Cortex of kidney (tissue), 1 donor: ENCODE measurements at places on chromosomes 7 and 10.

GRCh38 chr10:49407151-49407550 lies 11.3 kb upstream of the DRGX start:
- DNase-seq, result no peak

DNA sequence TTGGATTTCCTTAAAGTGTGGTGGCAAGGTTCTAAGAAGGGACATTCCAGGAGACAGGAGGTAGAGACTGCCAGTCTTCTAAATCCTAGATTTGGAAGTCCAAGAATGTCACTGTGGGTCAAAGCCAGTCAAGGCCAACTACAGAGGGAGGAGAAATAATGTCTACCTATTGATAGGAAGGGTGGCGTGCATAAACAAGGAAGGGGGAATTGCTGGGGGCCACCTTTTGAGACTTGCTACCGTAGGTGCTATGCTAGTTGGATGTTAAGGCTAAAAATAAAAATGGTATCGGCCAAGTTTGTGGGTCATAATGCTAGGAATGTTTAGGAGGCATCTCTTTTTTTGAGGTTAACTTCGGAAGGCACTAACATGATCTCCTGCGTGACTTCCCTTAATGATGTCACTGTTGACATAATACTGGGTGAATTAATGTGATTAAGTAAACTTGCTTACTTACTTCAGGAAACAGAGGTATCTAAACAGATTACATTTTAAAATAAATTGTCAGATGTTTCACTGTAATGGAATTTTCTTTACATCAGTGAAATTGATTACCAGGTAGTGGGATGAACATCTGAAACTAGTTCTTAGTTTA lies 4.8 kb downstream of the BTRC start:
- no peak for DNase-seq

GRCh38 chr7:21624320-21624719 lies 81.5 kb downstream of the DNAH11 start:
- DNase-seq, result no peak

GRCh38 chr10:1515780-1516491 lies 221.4 kb downstream of the ADARB2 start:
- DNase-seq, result no peak

GRCh38 chr10:24307696-24308485 lies 99.0 kb downstream of the KIAA1217 start:
- DNase-seq, result no peak

DNA sequence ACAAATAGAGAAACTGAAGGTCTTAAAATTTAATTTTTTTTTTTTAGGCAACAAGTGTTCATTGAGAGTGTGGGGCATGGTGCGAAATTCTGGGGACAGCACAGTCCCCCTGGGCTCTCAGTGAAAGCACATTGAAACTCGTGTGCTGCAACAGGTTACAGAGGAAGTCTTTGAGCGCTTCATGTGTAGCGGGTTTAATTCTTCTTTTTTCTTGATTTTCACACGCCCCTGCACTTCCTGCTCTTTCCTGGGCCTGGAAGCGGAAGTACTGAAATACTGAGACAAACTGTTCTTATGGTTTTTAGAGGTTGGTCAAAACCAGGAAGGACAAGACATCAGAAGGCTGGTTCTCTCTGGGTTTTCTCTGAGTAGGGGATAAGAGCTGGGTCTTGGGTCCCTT lies 203.5 kb downstream of the PTEN start:
- no peak for DNase-seq

GRCh38 chr7:195010-195829 lies 2.8 kb downstream of the FAM20C start:
- no peak for DNase-seq

DNA sequence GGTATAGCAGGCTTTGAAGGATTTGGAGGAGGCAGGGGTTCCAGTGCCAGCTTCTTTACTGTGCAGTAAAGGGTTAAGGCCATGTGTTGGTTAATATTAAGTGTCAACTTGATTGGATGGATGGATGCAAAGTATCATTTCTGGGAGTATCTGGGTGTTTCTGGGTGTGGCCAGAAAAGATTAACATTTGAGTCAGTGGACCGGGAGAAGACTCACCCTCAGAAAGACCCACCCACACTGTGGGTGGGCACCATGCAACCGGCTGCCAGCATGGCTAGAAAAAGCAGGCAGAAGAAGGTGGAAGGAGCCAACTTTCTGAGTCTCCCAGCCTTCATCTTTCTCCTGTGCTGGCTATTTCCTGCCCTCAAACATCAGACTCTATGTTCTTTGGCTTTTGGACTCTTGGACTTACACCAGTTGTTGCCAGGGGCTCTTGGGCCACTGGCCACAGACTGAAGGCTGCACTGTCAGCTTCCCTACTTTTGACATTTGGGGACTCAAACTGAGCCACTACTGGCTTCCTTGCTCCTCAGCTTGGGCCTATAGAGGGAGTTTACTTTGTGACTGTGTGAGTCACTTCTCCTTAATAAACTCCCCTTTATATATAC lies 6.8 kb upstream of the TRUB1 start:
- DNase-seq, result no peak

- no peak for DNase-seq
Measured at GRCh38 chr7:157432541-157432956, 95.7 kb downstream of the DNAJB6 start.

GRCh38 chr7:22655781-22656180 lies 71.2 kb upstream of the IL6 start:
- no peak for DNase-seq

- no peak for DNase-seq
Measured at GRCh38 chr10:43691485-43691884, 42.8 kb upstream of the ZNF32 start.

DNA sequence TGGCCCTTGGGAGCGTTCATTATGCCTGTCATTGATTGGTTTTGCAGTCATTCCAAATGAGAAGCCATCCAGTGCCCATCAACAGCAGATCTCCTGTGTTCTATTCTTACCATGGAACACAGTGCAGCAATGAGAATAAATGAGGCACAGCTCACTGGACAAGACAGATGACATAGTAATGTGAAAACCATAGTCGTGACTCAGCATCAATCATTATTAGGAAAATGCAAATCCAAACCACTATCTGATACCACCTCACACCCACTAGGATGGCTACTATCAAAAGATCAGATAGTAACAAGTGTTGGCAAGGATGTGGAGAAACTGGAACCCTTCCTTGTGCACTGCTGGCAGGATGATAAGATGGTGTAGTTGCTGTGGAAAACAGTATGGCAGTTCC lies 144.7 kb downstream of the ARHGAP22 start:
- DNase-seq, result no peak

DNA sequence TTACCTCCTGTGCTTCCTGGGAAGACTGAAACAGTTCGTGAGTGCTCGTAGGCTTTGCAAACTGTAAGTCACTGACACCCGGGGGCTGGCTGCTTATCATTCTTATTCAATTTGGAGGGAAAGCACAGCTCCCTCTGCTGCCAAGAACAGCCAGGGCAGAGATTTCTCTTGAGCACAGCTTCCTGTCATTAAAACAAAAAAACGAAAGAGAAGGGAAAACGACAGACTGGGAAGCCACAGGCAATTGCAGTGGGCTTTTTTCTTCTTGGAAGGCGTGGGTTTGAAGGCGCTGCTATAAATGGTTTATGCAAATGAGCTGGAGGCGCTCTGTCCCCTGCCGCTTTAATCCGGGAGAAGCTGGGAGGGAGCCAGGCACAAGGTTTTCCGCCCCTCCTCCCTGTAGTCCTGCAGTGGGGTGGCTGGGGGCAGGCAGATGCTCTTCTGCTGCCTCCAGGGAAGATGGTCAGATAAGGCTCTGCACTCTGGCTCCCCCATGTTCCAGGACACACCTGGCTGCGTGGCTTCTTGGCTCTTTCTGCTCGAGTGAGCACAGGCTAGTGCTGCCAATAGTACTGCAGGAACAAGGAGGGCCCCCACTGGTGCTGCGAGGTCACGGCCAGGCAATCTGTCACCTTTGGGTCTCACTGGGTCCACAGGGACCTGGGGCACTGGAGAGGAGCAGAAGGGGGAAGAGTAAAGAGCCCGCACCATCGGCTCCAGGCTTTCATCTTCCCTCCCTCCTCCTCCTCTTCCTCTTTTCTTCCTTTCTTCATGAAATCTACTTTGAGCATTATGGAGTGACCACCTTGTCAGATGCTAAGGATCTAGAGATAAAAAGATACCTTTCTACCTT lies 49.5 kb downstream of the NEURL1 start:
- no peak for DNase-seq

GRCh38 chr10:132964231-132964630 lies 21.9 kb upstream of the CFAP46 start:
- no peak for DNase-seq

- DNase-seq, result no peak
Measured at GRCh38 chr10:17386616-17387075, 67.7 kb downstream of the ST8SIA6 start.

GRCh38 chr7:30433506-30433905 lies 45.1 kb downstream of the NOD1 start:
- no peak for DNase-seq

DNA sequence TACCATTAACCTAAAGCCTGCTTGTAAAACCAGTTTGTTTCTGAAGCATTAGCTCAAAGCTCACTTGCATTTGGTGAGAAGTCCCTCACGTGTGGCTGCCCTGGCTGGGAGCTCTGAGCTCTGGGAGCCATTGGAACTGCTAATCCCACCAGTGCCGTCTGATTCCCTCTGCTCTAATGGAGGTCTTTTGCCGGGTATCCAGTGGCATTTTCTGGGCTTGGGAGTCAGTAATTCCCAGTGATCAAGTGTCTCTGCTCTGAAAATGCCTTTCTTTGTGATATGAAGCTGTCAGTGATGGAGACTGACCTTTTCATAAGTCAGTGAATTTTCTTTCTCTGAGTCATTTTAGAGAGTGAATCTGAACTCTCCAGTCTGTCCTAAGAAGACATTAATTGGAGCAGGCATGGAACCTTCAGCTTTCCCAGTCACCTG lies 36.9 kb upstream of the FAM20C start:
- no peak for DNase-seq

DNA sequence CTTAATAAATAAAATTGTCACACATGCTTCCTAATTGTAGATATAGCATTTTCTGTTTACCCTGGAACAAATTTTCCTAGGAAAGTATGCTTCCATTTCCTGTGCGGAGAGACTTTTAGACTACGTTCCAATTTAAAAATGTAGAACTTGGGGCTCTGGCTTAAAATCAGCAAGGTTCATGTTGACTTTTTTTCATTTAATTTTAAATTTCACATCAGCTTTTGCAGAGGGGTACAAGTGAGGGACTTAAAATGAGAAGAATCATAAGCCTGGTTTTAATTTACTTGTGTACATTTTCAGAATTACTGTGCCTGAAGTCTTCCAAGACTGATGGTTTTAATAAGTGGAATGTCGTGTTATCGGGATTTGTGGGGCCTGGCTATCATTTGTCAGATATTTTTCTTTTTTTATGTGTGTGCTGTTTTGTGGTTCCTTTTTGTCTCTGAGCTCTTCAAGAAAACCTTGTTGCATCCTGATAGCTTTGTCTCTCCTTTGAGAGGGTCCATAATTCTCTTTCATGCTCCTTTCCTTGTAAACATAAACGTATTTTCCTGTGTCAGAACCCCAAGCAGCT lies 8.8 kb upstream of the ATRNL1 start:
- DNase-seq, result no peak

- DNase-seq, result no peak
Measured at GRCh38 chr10:5404208-5405041, at the start of gene TUBAL3. TSS of gene TUBAL3 (minus strand) at chr10:5404828. CDS start at chr10:5404792, 36 bp downstream.

GRCh38 chr10:99431190-99431760 lies 851 bp upstream of the GOT1 start:
- no peak for DNase-seq

- DNase-seq, result no peak
Measured at GRCh38 chr7:112431803-112432202, 18.5 kb upstream of the IFRD1 start.

DNA sequence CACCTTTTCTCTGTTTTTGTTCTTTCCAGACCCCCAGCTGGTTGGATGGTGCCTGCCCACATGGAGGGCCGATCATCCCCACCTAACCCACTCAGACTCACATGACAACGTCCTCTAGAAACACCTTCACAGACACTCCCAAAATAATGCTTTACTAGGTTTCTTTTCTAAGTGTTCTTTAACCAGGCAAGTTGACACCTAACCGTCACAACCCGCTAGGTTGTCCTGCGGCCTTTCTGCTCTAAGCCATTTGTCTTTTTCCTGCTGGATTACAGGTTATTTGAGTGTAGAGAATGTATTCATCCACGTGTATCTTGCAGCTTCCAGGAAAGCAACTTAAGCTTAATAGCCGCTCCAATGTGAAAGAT lies 54.8 kb downstream of the CHN2 start:
- DNase-seq, result no peak
